ENCODE measurements at places on chromosomes 6 and 20. TPM values are rescaled to one million over a fixed set of nuclear protein-coding genes. Genes with fewer than 3 reads are reported as not detected.

LAMA4 gene
- total RNA-seq, result 629 TPM

NFATC2 gene
- 12.9 TPM for total RNA-seq

RNF5 gene
- 48.0 TPM for total RNA-seq

IMPG1 gene
- not detected for total RNA-seq

FAM83C gene
- total RNA-seq, result not detected

DNA sequence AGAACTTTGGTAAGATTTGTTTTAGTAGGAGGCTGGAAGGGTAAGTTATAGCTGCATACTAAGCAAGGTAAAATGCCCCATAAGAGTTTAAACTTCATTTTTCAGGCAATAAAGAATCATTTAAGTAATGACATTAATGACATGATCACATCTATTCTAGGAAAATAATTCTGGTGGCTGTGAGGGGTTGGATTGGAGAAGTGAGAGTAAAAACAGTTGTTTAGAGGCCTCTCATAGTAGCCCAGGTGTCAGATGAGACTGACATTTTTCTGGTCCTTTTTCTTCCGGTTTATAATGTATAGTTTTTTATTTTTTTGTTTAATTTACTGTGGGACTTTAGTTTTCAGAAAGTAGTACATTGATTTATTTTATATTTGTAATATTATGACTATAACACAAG is 40.8 kb downstream of the ITCH start:
- H3K27me3 ChIP-seq, result no peaks in the 10 kb centered on the region
- no peak overlapping the region for H3K27ac ChIP-seq
- H3K36me3 ChIP-seq, result peaks cover 2% of the 10 kb centered on the region

DNA sequence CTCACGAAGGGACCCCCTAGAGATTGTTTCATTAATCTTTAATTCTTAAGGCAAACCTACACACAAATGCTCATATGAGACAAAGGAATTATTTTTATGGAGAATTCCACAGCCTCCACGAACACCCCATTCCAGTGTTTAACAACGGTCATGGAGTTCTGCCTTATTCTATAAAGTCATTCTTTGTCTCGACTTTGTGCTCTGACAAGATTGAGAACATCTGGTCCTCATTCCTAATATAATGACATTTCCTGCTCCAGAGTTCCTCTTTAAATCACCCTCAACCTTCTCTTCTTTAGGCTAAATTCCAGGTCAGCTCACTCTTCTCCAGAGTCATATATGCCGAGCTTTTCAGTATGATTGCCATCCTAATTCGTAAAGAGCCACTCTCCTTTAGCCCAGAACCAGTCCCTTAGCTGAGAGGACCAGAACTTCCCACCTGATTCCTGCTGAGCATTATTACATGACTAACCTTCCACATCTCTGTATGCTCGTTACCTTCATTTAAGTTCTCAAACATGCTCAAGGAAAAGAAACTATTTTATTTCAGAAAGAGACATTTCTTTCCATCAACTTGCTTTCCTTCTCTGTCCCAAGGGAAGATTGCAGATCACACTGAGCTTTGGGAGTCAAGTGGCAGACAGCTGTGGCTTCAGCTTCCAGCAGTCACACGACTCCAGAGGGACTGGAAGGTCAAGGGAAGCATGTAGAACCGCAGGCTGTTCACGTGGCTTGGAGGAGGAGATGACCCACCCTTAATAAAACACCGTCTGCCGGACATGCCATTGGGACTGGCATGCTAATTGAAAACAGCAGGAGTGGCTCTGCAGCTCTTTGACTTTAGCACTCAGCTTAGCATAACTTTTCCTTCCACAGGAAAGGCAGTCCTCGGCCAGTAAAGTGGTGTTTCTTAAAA is 467.1 kb upstream of the HSF2 start:
- peak; percentile 86 for DNase-seq
- no peak overlapping the region for H3K4me3 ChIP-seq
- H3K4me1 ChIP-seq, result peaks cover 10% of the 10 kb centered on the region
- no peaks in the 10 kb centered on the region for H3K27me3 ChIP-seq
- no peak overlapping the region for H3K27ac ChIP-seq
- H3K36me3 ChIP-seq, result no peaks in the 10 kb centered on the region

GRCh38 chr6:148451690-148452089 is 109.1 kb downstream of the SASH1 start:
- no peak for DNase-seq
- H3K27ac ChIP-seq, result peak overlapping the region; percentile 61
- H3K36me3 ChIP-seq, result peaks cover 14% of the 10 kb centered on the region

DNA sequence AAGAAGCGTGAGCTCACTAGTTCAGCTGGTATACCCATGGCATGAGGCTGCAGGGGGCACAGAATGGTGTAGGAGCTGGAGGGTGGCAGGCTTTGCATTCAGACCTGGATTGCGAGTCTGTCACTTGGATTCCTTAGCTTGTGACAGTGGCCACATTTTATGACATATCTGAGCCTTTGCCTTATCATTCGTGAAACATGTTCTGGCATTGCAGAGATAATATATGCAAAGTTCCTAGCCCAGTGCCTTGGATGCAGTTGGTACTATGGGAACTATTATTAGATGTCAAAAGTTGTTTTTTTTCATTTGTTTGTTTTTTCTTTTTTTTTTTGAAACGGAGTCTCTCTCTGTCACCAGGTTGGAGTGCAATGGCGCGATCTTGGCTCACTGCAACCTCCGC is 230.7 kb upstream of the PRDM1 start:
- no peaks in the 10 kb centered on the region for H3K27me3 ChIP-seq
- H3K4me3 ChIP-seq, result no peak overlapping the region
- H3K27ac ChIP-seq, result no peak overlapping the region
- DNase-seq, result no peak

DNA sequence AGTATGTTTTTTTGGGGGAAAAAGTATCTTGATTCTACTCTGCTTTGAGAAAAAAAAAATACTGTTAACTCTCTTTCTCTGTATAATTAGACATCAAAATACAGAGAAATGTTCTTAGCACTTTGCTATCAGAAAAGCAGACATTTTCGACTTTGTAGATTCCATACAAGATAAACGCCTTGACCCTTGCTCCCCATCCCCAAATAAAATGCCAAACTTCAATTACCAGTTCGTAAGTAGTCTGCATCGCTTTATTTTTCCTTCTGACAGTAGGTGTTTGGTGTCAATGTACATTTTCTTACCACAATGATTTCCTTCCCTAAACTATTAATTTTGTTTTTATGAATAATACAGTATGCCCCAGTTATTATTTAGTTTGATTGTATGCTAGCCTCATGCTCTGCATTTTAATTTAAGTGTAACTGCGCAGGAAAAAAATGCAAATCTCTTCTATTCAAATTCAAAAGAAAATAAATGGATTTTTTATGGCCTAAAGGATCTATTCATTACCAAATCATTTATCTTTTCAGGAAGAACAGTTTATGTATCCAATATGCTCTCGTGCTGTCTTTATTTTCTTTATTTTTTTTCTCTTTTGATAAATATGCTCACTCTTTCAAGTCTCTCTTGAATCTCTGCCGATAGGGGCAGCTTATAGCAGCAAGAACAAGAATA is 84.8 kb upstream of the ZNF217 start:
- peaks cover 12% of the 10 kb centered on the region for H3K4me1 ChIP-seq
- H3K36me3 ChIP-seq, result no peaks in the 10 kb centered on the region
- H3K27ac ChIP-seq, result no peak overlapping the region
- H3K27me3 ChIP-seq, result no peaks in the 10 kb centered on the region
- no peak for DNase-seq

- H3K4me1 ChIP-seq, result no peaks in the 10 kb centered on the region
- no peak for DNase-seq
- no peak overlapping the region for H3K27ac ChIP-seq
- H3K4me3 ChIP-seq, result no peak overlapping the region
- H3K36me3 ChIP-seq, result no peaks in the 10 kb centered on the region
Measured at GRCh38 chr20:8060977-8061376, 41.4 kb upstream of the TMX4 start.

DNA sequence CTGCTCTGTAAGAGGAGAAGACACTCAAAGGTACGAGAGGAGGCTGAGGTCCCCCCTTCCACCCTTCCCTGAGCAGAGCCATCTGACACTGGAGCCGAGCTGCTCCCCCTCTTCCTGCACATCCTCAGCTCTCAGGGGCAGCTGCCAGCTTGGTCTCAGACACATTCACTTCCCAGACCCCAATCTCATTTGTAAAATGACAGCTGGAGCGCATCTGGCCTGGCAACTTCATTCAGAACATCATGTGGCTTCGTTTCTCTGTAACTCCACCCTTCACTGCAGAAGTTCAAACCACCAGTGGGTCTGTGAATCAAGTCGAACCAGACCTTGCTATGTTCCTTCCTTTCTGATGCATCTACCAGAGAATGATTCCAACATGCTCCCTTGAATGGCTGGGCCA is 145.6 kb upstream of the CDH4 start:
- H3K4me1 ChIP-seq, result no peaks in the 10 kb centered on the region
- H3K36me3 ChIP-seq, result no peaks in the 10 kb centered on the region
- no peak overlapping the region for H3K4me3 ChIP-seq
- DNase-seq, result no peak

Data from endothelial cell of umbilical vein (primary cell).